NAMALWA (cell line): ENCODE measurements at places on chromosomes 3 and 15.

DNA sequence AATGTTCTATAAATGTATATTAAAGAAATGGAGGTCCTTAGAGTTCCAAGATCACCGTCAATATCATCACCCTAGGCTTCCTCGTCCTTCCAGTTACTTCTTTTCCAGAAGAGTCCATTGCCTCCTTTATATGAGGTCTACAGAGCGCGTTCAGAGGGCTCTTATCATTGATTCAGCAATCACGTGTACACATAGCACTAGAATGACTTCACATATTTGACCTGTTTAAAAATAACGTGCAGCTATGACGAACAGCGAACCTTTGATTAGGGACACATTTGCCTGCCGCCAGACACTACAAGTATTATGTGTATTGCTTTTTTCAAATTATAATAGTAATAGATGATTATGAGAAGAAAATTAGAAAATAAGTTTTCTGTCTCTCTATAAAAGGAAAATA, 26.0 kb downstream of the IGF1R start:
- DNase-seq: no peak

- DNase-seq: no peak
These were observed 1125.4 kb downstream of the ROBO1 start for GRCh38 chr3:78642226-78643035.

- no peak for DNase-seq
These were observed 71.6 kb downstream of the CHAC1 start for GRCh38 chr15:41024885-41025284.

GRCh38 chr3:115760716-115761115, 137.4 kb downstream of the GAP43 start:
- DNase-seq: no peak

DNA sequence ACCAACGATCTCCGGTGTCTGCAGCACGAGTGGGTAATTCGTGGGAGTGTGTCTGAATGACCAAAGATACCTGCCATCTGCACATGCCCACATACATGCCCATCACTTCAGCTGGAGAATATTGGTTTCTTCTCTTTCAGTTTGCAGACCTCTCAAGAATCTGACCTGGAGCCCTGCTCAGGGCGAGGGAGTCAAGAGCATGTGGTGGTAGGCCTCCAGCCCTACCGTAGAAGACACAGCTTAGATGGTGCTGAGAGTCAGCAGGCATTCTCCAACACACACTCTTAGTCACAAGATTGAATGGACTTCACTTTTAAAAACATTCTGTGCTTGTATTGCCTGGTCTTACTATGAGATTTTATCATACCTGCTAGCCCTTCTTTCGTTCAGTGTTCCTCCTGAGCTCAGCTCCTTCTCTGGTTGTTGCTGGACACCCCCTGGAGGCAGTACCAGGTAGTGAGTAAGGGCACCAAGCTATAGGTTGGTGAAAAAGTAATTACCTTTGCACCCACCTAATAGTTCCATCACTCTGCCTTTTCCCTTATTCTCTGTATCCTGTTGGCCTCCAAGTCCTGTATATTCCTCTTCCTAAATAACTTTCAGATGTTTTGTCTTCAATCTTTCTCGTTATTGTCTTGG, 252.0 kb downstream of the CACNA2D3 start:
- peak; percentile 16 for DNase-seq

DNA sequence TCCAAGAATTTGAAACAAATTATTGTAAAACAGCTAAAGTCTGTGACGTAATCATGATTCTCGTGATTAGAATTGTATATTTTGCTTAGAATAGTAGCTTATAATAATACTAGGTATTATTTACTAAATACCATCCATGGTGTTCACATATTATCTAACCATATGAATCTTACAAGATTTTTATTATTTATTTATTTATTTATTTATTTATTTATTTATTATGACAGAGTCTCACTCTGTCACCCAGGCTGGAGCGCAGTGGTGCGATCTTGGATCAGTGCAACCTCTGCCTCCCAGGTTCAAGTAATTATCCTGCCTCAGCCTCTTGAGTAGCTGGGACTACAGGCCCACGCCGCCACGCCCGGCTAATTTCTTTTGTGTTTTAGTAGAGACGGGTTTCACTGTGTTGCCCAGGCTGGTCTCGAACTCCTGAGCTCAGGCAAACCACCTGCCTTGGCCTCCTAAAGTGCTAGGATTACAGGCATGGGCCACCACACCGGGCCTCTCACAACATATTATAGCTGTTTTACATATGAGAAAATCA, 173.5 kb downstream of the EPHA3 start:
- no peak for DNase-seq

DNA sequence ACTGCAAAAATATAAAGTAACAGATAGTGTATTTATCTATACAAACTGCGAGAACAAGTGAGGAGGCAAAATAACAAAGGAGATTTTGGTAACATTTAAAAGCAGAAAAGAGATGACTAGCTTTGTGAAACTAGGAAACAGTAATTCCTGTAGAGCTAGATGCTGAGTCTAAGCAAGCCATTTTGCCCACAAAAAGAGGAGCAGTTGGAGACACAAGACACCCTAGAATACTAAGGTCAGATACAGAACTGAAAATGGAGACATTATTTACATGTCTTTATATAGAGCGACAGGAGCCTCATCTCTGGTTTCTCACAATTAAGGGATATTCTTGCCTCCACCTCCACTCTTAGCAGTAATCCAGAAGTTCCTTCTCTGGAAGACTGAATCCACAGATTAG, 732.4 kb upstream of the GBE1 start:
- DNase-seq: no peak

- DNase-seq: no peak
These were observed 399.8 kb downstream of the SHQ1 start for GRCh38 chr3:72448375-72448823.

DNA sequence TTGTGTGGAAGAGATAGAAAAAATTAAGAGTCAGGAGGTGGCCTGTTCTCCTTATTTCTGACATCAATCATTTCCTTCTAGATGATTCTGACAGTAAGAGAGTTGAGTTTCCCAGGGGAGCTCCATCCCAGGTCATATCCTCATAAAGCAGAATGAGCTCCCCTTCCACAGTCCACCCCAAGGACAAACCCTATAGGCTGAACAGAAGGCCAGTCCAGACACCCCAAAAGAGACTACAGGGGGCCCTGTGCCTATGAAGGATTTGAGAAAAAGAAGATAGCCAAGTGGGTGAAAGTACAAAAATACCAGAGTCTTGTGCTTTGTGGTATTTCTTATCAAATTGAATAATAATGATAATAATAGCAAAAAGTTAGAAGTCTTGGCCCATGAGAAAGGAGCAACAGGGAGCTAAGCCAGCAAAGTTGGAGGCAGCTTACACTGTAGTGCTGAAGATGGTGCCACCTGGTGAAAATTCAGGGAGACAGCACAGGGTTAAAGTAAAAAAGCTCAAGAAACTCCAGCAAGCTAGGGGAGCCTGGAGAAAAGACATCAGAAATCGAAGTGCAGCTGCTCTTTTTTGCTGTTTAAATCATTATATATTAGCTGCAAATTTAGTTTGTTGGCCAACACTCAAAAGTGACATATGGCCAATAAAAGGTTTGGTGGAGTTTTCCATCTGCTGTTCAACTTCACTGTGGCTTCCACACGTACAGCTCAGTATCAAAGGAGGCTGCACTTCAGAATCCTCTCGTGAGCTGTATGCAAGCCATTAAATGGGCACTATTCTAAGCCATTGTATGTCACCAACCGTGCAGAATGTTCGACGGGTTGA, 35.8 kb upstream of the SLC24A5 start:
- peak; percentile 35 for DNase-seq

DNA sequence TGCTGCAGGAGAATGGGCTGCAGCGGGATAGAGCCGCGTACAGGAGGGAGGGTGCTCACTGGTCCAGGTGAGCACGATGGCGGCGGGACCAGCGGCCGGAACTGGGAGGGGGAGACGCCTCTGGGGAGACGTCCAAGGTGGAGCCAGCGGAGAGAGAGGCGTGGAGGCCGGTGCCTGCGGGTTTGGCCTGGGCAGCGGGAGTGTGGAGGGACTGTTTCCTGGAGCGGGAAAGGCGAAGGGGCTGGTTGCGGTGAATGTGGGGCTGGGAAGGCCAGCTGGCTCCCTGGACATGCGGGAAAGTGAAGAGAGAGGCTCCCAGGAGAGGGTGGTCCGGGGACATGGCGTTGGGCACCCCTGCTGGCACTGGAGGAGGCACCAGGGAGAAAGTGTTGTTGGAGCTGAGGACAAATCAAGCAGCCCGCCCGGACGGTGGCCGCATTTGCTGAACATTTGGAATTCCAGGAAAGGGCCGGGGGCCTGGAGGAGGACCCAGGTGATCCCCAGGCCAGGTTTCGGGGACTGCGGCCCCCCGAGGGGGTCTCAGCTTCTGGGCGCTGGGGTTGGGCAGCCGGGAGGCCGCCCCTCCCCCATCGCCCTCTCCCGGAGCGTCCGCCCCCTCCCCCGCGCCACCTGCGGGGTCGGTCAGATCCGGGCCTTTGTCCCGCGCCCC, 34.3 kb downstream of the DNAJB8 start:
- no peak for DNase-seq

- DNase-seq: no peak
These were observed 165.3 kb upstream of the BHLHE40 start for GRCh38 chr3:4813909-4814304.

DNA sequence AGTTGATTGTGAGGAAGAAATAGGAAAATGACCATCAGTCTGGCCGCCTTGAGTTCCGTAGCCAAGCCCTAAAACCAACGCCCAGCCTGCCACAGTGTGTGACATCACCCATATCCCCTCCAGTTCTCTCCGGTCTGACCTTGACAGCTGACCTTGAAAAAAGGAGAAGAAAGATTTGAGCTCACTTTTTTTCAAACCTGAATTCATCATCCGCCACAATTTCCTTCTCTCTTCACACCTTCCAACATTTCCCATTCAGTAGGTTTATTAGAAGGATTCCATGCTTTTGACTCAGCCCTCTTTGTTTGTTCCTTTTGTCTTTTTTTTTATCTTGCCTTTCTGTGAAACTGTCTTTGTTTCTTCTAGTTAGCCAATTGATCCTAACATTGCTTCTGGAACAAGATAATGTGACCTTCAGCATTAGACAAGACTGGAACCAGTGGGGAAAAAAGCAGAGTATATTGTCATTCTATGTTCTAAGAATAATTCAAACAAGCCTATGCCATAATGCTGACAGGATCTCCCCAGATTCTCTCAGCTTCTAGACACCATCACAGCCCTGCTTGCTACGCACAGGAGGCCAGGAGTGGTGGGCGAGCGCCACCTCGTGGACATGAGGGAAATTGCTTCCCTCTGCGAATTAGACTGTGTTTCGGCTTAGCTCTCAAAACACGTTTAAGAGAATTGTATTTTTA, 283.1 kb downstream of the FGF12 start:
- DNase-seq: peak; percentile 70

GRCh38 chr3:171371354-171371753, 88.9 kb downstream of the TNIK start:
- DNase-seq: no peak

DNA sequence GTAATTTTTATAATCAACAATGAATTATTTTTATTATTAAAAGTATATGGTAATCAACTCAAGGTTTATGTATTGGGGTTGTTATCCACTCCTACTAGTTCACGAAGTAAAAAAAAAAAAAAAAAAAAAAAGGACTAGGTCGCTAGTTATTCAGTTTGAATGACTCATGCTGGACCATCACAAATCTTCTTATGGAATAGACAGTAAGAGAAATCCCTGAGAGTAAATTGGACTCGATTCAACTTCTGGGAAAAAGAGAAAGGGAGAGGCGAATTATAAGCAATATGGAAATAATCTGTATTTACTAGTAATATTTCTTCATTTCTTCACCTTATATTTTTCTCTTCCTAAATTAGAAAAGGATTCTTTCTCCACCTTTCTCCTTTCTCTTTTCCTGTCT, 2.0 kb downstream of the MYEF2 start:
- DNase-seq: no peak

- no peak for DNase-seq
These were observed 377.6 kb downstream of the PTPRG start for GRCh38 chr3:61938878-61939549.

DNA sequence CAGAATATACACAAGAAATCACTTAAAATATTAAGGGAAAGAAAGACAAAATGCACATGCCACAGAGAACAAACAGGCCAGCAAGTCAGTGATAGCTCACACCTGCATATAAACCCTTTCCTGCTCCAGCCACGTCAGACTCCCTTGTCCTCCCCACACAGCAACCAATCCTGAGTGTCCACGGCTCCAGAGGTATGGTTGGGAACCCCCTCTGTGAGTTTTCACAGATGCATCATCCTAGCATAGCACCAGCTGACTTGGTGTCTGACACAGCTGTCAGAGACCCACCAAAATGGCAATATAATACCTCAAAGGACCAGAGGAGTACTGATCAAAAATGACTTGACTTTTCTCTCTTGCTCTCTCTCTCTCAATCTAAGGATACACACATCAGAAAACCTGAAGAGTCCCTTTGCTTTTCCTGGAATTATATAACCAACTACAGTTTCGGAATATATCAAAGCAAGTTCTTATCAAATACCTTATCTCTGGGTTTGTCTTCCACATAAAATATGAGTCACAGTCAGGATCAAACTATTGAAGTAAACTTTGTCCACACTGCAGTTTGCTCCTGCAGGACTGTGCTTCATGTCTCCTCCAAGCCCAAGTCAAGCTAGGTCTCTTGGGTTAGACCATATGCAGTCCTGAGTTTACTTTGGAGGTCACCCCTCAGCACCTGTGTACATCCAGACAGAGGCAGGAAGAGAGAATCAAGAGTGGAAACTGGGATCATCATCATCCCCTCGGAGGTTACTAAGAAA, 187.1 kb upstream of the THBS1 start:
- DNase-seq: no peak

DNA sequence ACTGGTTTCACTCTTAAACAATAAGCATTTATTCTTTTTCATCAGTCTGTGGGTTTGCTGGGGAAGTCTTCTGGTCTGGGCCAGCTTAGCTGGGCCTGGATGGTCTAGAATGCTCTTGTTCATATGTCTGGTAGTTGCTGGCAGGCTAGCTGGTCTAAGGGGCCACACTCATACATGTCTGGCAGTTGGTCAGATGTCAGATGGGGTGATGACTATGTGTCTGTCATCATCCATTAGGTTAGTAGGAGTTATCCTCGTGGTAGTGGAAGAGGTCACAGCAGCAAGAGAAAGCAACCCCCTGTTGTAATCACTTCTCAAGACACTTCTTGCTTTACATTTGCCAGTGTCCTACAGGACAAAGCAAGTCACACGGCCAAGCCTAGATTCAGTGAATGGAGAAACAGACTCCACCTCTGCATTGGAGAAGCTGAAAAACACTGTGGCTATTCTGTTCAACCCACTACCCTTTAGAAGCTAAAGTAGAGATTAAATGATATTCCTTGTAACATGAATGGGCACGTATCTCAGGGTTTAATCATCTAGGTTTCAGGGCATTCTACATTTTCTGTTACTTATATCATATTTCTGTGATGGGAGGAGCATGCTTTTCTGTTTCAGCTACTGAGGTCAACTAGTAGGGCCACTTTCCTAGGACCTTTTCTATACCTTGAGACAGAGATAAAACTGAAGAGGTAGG, 5.5 kb upstream of the ARID3B start:
- DNase-seq: no peak
